ENCODE measurements at places on chromosomes 13 and 19.

- no peak for DNase-seq
These were observed 37.8 kb upstream of the ONECUT3 start for GRCh38 chr19:1715540-1715939.

DNA sequence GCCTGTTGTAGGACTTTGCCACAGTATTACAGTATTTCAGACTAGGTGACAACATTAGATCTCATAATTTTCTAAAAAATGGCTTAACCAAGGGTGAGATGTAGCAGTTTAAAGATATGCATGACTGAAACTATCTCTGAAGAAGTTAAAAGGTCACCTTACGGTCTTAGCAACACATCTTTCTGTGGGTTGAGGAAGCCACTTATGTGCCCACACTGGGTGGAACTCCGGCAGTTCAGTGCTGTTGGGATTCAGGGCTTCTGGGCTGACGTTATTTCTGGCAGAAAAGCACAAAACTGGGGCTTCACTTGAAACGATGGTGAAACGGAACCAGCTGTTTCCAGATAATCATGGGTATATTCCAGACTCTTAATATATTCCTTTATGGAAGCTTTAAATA lies 697.3 kb downstream of the PCDH9 start:
- no peak for DNase-seq

DNA sequence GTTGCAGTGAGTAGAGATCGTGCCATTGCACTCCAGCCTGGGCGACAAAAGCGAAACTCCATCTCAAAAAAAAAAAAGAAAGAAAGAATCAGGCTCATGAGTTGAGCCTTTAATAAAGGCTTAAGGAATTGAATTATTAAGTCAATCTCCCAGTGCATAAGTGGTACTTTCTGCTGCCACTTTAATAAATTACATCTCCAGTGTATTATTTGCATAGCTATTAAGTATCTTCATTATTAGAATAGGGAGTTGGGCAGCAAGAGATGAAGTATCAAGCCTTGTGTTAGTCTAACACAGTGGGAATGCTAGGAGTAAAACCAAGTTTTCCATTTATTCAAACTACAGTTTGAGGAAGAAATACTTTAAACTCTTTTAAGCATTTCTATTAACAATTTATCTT lies 15.6 kb upstream of the FAM124A start:
- DNase-seq, result no peak

DNA sequence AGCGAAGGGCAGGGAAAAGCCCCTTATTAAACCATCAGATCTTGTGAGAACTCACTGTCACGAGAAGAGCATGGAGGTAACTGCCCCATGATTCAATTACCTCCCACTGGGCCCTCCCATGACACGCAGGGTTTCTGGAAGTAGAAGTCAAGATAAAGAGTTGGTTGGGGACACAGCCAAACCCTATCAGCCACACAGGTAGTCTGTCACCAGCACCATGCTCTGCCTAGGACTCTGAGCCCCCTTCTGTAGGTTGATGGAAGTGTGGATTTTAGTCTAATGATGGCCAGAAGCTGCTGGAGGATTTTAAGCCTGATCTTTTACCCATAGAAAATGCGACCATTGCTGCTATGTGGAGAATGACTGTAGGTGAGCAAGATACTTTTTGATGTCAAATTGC lies 60.8 kb downstream of the ARHGEF7 start:
- DNase-seq, result no peak

GRCh38 chr13:112204346-112205327 lies 137.7 kb downstream of the SOX1 start:
- DNase-seq, result no peak

GRCh38 chr19:16892436-16892835 lies 3.6 kb downstream of the F2RL3 start:
- no peak for DNase-seq

- DNase-seq, result no peak
These were observed 199.8 kb downstream of the DNAJC15 start for GRCh38 chr13:43223216-43223615.

DNA sequence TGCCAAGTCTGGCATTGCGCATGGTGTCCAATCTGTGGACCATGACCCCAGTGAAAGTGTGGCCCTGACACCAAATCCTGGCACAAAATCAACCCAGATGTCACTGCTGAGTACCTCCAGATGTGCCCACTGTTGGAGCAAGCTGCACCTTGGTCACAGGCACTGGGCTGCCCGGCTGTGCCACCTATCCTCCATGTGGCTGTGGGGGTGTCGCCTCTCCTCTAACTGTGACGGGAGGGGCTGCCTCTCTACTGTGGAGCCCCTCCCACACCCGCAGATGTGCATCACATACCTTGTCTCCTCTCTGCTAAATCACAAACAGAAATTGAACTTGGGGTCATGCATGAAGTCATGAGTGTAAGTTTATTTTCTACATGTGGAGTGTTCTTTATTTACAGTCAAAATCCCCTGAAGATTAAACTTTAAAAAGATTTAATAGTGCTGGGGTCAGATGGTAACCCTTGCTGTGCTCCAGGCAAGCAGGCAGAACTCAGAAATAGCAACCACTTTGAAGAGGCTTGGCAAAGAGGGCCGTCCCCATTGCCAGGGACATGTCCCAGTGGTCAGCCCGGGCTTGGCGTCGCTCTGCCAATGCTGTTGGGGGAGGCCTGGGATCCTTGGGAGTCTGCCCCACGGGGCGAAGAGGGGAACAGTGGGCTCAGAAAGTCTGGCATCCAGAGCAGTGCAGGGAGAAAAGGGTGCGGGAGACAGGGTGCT lies 46.4 kb upstream of the ZNF536 start:
- no peak for DNase-seq

DNA sequence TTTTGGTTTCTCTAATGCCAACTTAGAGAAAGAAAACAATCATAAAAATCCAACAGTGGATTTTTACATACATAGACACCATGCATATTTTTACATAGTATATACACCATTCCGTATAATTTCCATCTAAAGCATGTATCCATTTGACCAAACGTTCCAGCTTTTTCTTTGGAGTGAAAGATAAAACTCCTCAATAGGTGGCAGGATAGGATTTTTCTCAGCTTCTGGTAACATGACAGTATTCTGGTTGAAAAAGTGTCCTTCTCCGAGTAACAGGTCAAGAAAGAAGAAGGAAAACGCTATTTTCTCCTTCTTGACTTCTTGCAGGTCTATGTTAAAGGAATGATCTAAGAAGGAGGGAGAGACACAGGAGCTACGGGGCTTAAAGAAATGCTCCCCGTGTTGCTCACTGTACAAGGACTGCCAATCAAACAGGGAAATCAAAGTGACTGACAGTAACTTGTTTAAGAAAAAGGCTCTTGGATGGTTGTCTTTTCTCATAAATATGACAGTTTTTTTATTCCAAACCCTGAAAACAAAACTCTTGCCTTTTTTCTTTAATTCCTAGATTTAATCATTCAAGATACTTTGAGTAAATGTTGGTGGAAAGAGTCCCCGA lies 11.5 kb downstream of the FLT1 start:
- no peak for DNase-seq

- no peak for DNase-seq
These were observed 152.5 kb downstream of the IER2 start for GRCh38 chr19:13302526-13303270.

DNA sequence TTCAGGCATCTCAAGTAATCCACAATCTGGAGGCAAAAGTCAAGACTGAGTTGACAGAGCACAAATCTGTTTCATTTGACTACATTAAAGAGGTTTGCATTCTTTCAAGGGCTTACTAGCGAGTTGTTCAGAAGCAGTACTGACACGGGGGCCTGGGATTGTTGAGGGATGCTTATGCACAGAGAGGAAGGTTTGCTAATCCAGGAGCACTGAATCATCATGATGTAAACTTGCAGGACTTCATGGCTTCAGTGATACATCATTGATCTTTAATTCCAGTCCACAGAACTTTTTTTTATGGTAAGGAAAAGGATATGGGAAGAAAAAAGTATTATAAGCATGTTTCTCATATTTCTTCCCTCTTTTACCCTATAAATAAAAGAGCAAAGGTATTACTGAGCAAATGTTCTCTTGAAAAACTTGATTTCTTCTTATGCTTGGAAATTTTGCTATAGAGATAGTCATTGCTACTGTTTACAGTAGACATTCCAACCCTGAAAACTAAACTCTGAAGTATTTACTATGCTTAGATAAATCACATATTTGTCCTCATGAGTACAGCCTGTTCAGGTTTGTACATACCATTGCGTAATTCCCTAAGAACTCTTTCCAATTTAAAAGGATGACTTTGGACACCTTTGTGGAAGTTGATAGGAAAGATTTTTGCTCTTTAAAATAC lies 65.8 kb upstream of the KPNA3 start:
- DNase-seq, result no peak

GRCh38 chr19:47378246-47378645 lies 29.1 kb downstream of the DHX34 start:
- no peak for DNase-seq

- DNase-seq, result peak; percentile 3
These were observed 42.0 kb downstream of the MRPL57 start for GRCh38 chr13:21218351-21219035.

DNA sequence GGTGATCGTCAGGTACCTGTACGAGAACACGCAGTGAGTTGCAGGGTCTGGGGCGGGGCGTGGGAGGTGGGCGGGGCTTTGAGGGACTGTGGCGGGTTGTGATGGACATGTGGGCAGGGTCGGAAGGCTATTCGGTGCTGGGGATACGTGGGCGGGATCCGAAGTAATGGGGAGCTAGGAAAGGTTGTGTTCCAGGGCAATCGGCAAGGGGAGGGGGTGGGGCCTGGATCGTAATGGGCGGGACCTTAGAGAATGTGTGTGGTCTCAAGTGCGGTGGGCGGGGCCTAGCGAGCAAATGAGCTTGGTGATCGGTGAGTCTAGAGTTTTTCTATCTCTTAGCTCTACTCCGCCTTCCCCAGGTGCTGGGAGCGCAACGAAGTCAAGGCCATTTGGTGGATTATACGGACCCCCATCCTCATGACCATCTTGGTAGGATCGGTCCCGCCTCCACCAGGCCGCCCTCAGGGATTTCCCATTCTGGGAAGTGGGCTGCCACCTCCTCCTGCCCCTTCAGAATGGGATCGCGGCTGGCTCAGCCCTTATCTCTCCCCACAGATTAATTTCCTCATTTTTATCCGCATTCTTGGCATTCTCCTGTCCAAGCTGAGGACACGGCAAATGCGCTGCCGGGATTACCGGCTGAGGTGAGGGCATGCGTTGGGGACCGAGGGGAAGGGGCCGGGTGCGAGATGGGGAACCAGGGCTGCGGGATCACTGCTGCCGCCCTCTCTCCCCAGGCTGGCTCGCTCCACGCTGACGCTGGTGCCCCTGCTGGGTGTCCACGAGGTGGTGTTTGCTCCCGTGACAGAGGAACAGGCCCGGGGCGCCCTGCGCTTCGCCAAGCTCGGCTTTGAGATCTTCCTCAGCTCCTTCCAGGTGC lies 9.6 kb downstream of the GIPR start:
- peak; percentile 61 for DNase-seq

DNA sequence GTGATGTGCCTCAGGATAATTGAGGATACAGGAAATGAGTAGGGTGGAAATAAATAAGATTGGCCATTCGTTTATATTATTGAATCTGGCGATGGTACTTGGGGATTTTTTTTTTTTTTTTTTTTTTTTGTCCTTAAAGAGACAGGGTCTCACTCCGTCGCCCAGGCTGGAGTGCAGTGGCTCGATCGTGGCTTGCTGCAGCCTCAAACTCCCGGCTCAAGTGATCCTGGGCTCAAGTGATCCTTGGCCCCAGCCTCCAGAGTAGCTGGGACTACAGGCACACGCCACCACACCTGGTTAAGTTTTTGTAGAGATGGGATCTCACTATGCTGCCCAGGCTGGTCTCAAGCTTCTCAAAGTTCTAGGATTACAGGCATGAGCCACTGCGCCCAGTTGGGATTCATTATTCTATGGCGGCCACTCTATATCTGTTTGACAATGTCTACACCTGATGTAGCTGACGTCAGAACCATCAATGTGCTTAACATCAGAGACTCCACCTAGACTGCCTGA lies 2.7 kb upstream of the MAMSTR start:
- no peak for DNase-seq

DNA sequence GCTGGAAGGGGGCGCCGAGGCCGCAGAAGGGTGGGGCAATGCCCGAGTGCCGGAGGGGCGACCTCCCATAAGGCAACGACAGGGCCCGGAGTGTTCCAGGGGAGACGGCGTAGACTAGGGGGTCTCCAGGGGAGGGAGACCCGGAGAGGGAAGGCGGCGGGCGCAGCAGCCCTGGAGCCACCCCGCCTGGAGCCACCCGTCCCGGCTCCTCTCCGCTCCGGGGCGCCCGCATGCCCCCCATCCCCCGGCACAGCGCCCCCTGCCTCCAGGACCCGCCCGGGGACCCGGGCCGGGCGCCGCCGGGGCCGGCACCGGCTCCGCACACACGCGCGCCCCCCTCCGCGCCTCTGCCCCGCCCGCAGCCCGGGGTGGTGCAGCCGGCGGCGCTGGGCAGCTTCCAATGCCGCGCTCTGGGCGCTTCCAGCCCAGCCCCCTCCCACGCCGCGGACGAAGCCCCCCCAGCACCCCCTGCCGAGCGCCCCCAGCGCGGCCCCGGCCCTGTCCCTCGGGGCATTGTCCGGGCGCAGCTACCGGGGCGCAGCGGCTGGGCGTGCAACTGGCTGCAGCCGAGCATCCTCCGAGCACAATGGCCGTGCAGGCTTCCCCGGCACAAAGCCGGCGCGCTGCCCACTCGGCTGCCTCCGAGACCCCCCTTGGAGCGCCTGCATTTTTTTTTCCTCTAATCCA lies 519 bp downstream of the PTPRS start:
- DNase-seq, result no peak

- DNase-seq, result no peak
These were observed 16.1 kb upstream of the SDHAF1 start for GRCh38 chr19:35978832-35979365.

DNA sequence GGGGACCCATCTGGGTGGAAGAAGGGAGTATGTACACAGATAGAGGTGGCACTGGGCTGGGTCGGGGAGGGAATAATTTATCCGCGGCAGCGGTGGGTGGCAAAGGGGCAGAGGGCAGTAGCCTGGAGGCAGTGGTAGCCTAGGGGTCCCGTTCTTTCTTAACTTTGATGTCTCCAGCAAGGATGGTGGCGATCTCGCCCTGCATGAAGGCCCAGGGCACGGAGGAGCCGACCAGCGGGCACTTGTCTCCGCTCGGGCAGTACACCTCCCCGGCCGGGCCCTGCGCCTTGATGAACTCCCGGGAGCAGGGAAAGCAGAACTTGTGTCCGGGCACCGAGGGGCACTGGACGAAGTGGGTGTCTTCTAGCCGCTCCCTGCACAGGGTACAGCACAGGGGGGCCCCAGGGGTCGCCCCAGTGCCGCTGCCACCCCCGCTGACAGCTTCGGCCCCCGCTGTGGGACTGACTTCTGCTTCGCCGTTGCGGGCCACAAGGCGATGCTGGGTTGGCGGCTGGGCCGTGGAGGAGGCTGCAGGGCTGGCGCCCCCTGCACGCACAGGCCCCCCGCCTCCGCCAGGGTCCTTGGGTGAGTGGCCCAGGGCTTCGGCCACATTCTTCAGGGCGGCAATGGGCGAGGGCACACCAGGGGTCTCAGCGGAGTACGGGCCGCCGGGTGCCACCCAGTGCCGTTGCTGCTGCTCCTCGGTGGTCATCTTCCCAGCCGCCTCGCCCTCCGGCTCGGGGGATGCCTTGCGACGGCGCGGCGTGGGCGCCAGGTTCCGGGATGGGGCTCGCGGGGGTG lies 1.9 kb downstream of the IRF2BP1 start:
- no peak for DNase-seq

- no peak for DNase-seq
These were observed 61.3 kb upstream of the MEDAG start for GRCh38 chr13:30844548-30845296.
